ENCODE measurements at places on chromosomes 4 and X. TPM values are rescaled to one million over a fixed set of nuclear protein-coding genes. Genes with fewer than 3 reads are reported as not detected.

GRCh38 chrX:47093248-47093647 is 15.0 kb downstream of the RGN start:
- DNase-seq = peak; percentile 11

The HS6ST2 gene
- total RNA-seq = 12.9 TPM

GRCh38 chr4:76535603-76536372 is 100.8 kb downstream of the SHROOM3 start:
- DNase-seq = peak; percentile 59

GRCh38 chr4:185357733-185358440 is 37.8 kb downstream of the LRP2BP start:
- no peak for DNase-seq

GRCh38 chr4:159673221-159673620 is 570.3 kb downstream of the RAPGEF2 start:
- no peak for DNase-seq

DNA sequence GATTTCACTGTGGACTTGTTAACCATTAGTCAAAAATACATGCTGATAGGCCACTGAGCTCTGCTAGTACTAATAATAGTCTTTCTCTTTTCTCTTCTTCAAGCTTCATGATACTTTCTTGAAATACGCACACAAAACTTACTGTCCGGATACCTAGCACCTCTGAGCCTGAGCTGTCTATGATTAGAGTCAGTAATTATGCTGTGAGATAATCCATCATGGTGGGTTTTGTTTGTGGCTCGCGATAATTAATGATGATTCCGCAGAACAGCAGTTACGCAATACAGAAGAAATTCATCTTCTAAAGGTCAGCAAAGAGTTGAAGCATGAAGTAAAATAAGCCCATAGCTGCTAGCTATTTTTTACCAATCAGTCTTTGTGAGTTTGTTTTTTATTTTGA is 511.5 kb upstream of the GALNT7 start:
- no peak for DNase-seq

GRCh38 chrX:8728932-8729535 is 2.9 kb downstream of the ANOS1 start:
- DNase-seq = no peak

- no peak for DNase-seq
Observed at GRCh38 chr4:74037076-74037955, 1.2 kb downstream of the CXCL3 start.

DNA sequence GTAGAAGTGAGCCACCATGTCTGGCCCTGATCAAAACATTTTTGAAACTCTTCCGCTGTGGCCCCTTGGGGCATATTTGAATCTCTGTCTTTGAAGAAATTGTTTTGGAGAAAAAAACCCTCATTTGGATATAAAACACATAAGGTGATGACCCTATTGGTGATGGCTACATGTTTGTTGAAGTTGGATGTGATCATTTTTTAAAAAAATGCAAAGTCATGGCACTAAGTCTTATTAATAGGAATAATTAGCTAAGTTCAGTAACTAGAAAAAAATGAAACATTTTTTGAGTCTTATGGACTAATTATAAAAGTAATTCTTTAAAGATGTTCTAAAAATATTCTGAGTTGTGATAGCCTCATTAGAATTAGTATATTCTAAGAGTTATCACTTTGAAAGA is 17.9 kb upstream of the BBS7 start:
- DNase-seq = no peak

The F8A2 gene
- total RNA-seq = not detected

The IL15 gene
- total RNA-seq = 1.5 TPM

The MAOA gene
- 1.9 TPM for total RNA-seq

DNA sequence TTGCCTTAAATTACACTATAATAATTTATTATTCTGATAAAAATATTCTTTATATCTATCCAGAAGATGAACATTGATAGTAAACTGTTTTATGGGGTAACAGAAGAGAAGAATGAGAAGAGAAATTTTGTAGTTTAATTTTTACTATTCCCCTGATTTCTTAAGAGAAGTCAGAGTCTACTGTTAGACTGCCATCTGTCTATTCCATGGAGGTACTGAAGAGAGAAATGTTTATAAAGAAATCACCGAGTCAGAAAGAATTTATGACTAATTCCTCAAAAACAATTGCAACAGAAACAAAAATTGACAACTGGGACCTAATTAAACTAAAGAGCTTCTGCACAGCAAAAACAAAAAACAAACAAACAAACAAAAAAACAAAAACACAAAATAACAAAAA is 149.9 kb downstream of the FGF16 start:
- DNase-seq = no peak

DNA sequence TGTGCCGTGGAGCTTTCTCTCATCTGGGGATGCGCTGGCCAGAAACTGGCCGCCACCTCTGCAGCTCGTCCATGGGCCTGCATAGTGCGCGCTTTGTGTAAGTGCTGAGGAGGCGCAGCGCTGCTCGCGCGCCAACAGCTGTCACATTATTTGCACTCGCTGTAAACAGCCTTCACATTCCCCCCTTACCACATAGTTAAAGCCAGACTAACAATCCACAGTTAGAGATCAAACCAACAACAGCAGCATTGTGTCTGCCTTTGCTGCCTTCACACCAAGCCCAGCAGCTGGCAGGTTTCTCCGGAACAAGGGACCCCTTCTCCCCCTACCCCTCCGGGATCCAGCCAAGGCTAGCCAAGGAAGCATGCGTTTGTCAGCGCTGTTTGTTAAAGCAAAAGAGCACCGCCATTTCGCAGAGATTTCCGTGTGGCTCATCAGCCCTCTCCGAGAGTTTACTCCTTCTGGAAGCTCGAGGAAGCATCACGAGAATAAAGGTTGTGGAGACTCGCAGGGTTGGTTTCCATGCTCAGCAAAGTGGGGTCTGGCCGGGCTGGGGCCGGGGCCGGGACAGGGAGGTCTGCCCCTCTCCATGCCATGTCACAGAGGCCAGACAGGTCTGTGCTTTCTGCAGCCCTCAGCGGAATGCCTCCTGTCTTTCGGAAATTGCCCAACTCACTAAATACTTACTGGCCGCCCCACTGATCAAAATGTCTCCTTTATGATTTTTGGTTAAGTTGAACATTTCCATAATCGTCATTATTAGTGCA is 11.0 kb downstream of the BCOR start:
- DNase-seq = no peak

GRCh38 chr4:123835831-123836590 is 439.4 kb downstream of the SPRY1 start:
- no peak for DNase-seq

GRCh38 chr4:98544141-98544817 is 114.1 kb downstream of the TSPAN5 start:
- no peak for DNase-seq

The CD99L2 gene
- total RNA-seq = 15.8 TPM

GRCh38 chr4:88933414-88934160 is 123.4 kb downstream of the FAM13A start:
- DNase-seq = no peak

The IGBP1 gene
- 47.1 TPM for total RNA-seq

GRCh38 chrX:149630681-149631233 is 835 bp downstream of the TMEM185A start:
- peak; percentile 18 for DNase-seq

The SNX25 gene
- total RNA-seq = 14.8 TPM

DNA sequence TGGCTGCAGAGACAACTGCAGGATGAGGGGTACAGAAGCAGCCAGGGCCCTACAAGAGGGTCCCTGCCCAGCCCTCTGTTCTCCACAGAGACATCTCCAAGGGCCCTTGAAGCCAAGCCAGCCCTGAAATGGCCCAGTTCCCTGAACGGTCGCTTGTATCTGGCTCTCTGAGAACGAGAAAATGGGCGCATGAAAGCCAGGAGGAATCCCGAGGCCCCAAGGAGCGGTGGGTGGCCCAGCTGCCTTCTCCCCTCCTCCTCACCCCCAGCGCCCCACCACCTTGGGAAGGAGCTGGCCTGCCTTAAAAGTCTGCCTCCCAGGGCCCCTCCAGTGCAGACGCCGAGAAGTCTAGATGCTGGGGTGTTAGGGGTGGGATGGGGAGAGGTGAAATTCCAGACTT is 5.7 kb downstream of the ZNF185 start:
- DNase-seq = no peak

- no peak for DNase-seq
Observed at GRCh38 chr4:169727616-169728015, 30.1 kb downstream of the HPF1 start.

The EDA2R gene
- 0.40 TPM for total RNA-seq

Measured in Daoy (cell line).